RPMI7951 (cell line): ENCODE measurements at places on chromosomes 6 and 20.

- DNase-seq = no peak
Observed at GRCh38 chr6:126010040-126010439, 23.7 kb downstream of the TRMT11 start.

GRCh38 chr6:82396964-82397751, 33.5 kb downstream of the TPBG start:
- DNase-seq = peak; percentile 96

DNA sequence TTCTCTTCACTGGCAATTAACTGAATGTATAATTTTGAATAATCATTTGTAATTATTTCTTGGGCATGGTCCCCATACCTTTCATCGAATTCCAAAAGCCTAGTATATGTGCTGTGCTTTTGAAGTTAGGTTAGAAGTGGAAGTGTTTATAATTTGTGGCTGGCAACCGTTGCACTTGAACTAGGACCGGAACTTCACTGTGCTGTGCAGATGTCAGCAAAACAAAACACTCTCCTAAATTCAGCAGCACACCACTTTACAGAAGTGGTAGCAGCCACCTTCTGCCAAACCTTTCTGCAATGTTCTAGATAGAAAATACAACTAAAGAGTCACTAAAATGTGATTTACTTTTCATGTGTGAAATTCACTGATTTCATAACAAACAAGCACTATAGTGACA, 111.9 kb downstream of the FAM83B start:
- DNase-seq = no peak

DNA sequence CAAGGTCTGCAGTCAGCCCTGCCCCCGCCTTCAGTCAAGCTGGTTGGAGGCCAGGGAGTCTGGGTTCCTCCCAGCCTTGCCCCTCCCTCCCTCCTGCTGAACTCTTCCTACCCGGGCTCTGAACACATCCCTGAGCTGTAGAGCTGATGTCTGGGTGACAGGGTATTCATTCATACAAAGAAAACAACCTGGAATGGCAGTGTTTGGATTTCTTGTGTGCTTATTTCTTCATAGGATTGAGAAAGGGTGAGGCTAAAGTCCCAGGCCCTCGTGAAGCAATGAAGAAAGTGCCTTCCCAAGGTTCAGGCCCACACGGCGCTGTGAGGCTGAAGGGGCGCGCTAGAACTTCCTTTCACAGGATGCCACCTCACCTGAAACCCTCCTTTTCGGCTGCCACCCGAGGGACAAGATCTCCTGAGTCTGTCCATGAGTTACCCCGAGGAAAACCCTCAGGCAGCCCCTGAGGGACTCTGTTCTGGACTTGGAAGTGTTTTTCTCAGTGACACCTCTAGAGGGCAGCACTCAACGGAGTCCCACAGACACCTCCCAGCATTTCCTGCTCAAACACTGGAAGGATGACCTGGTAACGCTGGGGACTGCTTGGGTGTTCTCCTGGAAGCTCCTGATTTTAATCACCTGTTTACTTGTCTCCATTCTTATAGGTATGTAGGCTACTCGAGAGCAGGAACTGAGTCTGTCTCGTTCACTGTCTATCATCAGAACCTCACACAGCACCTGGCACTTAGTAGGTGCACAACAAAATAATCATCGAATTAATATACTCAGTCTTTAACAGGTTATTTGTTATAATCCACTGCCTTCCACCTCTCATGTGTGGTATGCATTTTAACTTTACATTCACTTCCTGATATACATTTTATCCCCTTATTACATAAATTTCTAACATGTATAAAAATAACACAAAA, 11.8 kb upstream of the GSTA1 start:
- DNase-seq = peak; percentile 60

- no peak for DNase-seq
Observed at GRCh38 chr6:70684794-70685493, 17.3 kb downstream of the SMAP1 start.

DNA sequence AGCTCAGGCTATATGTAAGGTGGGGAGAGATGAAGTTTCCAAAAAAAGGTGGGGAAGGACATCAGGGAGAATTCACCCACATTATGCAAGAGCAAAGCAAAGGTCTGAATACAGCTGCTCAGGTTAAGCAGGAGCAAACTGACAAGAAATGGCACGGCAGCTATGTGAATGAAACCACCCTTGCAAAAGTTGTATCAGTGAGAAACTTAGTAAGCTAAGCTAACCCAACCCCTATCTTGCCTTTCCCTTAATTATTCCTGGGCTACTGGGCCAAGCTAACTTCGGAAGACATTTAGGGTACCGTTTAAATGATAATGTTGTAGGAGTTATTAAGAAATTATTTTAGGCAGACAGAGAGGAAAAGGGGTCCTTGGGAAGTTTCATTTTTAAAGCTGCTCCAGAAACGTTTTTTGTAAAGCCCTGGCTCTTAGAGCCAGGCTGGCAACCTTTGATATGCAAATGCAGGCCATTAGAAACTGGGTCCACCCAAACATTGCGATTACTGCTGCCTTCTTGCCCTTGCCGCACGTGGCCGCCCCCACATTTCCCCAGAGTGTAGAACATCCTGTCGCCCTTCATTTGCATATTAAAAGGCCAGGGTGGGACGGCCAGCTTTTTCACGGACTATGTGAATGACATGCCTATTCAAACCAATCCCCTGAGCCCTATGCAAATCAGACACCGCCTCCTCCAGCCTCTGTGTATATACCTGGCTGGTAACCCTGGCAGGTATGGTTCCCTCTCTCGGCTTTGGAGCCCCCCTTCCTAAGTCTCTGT, 60.5 kb upstream of the SAMD5 start:
- DNase-seq = no peak
